ENCODE measurements at places on chromosomes 3 and 15.
A peak's percentile ranks its signal among the peaks of the same experiment; 100 is the strongest.

- no peak for DNase-seq
Measured at GRCh38 chr3:184937611-184938010, 125.6 kb downstream of the VPS8 start.

DNA sequence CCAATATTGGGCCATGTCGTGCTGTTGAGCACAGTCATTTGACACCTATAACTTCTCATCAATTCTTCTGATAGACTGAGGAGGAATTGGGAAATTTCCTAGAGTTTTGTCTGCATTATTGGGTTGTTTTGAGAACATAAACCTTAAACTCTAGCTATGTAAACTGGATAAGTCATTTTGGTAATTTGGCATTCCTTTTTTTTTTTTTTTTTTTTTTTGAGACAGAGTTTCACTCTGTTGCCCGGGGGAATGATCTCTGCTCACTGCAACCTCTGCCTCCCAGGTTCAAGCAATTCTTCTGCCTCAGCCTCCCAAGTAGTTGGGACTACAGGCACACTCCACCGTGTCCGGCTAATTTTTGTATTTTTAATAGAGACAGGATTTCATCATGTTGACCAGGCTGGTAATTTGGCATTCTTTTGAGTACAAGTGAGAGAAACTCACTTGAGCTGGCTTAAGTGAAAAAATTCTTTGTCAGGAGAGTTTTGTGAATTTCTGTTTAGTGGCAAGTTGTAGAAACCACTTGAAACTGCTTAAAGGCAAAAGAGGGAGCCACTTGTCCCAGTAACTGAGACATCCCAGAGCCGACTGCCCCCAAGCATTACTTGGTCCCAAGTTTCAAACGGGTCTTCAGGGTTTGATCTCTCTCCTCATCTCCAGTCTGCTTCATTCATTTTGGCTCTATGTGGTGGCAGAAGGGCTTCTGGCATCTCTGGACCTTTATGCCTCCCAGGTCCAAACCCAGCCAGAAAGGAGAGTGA, 34.9 kb downstream of the FLNB start:
- no peak for DNase-seq

GRCh38 chr3:110575702-110576101, 495.9 kb upstream of the NECTIN3 start:
- DNase-seq = no peak

- DNase-seq = no peak
Measured at GRCh38 chr15:61916104-61916503, 144.1 kb downstream of the VPS13C start.

DNA sequence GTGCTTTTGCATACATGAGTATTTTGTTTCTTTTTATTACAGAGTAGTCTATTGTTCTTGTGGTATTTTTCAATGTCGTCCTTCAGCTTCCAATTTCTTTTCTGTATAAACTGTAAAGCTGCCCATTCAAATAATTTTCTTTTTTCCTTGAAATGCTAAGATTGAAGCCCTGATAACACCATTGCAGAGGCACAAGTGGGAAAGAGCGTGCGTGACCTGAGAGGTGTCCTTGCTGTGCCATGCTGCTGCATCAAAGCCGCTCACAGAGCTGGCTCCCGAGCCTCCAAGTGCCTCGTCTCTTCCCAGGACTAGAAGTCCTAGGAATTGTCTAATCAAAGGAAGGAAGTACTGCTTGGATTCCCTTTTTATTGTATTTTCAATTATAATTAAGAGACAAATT, 101.9 kb upstream of the PFN2 start:
- no peak for DNase-seq

DNA sequence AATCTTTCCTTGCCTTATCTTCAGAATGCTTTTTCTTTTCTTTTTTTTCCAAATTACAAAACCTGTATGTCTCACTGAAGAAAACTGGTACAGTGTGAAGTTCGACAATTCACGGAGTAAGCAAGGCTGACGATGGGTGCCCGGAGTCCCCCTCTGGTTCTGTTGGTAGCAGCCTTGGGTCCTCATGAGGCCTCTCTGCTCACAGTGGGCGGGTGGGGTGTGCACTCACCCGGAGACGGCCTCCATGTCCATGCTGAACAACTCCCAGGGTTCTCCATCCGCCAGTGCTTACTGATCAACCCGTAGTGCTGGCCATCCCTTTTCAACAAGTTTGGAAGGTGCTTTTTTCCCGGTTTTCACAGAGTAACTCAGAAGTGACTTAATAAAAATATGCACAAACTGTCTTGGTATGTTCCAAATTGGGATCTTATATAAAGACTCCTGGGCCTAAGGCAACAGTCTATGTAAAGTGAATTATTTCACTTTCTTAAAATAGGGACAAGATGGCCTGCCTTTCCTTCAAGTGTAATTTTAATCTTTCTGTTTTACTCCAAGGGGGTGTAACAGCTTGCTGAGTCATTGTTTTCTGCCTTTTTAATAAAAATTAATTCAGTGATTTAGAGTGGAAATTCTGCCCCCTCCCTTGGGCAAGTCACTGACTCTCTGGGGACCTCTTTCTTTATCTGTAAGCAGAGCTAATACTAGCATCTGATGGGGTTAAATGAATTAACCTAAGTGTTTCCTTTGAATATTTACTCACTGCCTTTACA, 23.7 kb downstream of the LRRK1 start:
- DNase-seq = no peak

DNA sequence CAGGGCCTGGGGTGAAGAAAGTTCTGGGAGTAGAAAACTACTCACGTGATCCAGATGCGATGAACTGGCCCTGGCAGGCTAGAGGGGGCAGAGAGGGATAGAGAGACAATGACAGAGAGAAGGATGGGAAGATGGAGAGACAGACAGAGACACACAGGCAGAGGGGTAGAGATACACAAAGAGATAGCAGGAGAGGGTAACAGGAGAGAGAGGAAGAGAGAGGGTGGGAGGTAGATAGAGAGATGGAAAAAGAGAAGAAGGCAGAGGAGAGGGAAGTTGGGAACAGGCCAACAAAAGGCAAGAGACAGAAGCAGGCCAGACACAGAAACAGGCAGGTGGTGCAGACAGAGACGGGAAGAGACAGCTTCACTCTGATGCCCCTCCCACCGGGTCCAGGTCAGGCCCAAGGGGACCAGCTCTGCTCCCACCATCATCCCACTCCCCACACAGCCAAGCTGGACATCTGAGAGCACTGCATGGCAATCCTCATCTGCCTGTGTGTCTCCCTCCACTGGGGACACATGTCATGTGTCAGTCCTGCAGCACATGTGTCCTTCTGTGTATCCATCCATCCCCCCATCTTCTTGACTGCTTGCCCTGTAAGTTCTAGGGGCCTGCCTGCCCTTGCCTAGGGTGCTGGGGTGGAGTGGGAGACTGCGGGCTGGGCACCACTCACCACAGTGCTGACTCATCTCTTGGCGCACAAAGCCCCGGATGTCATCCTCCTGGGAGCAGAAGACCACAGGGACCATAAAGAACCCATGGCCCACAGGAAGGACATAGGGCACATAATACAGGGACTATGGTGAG, 2.2 kb upstream of the UCN2 start:
- DNase-seq = no peak

DNA sequence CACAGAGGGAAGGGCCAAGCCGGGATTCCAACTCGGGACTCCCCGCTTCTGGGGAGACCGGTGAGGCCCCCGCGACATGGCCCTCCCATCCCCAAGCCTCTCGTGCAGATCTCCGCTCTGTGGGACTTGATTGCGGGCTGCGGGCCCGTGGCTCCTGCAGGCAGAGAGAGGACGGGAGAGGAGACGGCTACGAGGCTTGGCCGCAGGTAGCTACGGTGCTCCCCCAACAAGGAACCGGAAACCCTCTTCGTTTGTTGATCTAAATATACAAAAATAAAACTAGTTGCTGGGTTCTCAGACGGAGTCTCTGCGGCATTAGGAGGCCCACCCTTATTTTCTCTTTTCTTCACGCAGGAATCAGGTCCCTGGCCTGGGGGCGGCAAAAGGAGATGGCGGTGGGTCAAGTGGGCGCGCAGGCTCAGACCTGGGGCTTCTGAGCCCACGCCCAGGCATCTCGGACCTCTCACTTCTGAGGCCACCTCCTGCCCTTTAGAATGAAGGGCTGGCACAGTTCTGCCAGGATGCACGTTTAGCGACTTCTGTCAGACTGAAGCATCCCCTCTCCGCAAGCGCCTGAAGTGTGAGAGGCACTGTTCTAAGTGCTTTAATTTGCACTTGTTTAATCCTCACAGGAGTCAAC, 10.9 kb downstream of the GNB5 start:
- DNase-seq = peak; percentile 75

- DNase-seq = no peak
Measured at GRCh38 chr15:73797366-73798158, 44.4 kb upstream of the INSYN1 start.

GRCh38 chr15:48433226-48433886, 102.1 kb downstream of the DUT start:
- DNase-seq = no peak

GRCh38 chr3:65619451-65619881, 419.3 kb downstream of the MAGI1 start:
- DNase-seq = no peak

DNA sequence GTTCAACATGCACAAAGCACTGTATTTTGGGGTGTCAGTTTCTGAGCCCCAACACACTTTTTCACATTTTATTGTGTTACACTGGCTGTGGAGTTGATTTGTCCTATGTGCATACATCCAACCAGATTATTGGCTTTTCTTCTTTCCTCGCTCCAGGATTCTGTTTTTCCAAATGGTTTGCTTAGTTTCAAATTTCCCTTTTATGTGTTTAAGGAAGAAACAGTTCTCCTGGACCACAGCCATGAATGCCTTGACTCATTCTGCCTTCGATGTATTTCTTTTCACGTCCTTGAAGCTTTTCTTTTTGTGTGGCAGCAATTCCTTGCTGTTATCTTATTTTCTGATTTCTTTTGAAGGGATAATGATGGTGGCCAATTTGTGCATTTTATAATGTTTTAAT, 53.8 kb downstream of the CACNA2D3 start:
- no peak for DNase-seq

- DNase-seq = peak; percentile 3
Measured at GRCh38 chr15:23648920-23649515, 1.4 kb upstream of the MAGEL2 start.

DNA sequence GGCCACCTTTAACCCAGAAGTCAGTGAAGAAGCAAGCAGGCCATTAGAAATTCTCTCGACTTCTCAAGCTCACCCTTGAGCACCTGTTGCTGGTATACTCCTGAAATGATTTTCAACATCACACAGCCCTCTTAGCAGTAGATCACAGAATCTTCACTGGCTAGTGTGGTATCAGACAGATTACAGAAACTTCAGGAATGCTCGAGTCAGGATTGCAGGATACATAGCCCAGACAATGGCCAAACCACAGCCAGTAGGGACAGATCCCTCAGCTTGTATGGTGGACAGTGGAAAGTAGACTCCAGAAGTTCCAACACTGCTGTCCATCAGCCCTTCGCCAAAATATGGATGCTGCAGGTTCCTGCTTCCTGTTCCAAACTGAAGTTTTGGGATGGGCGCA, 4.5 kb upstream of the KLHL40 start:
- DNase-seq = no peak

GRCh38 chr3:106208967-106209366, 340.2 kb upstream of the CBLB start:
- DNase-seq = peak; percentile 28

GRCh38 chr3:180680097-180680430, 775 bp upstream of the CCDC39 start:
- DNase-seq = peak; percentile 29

DNA sequence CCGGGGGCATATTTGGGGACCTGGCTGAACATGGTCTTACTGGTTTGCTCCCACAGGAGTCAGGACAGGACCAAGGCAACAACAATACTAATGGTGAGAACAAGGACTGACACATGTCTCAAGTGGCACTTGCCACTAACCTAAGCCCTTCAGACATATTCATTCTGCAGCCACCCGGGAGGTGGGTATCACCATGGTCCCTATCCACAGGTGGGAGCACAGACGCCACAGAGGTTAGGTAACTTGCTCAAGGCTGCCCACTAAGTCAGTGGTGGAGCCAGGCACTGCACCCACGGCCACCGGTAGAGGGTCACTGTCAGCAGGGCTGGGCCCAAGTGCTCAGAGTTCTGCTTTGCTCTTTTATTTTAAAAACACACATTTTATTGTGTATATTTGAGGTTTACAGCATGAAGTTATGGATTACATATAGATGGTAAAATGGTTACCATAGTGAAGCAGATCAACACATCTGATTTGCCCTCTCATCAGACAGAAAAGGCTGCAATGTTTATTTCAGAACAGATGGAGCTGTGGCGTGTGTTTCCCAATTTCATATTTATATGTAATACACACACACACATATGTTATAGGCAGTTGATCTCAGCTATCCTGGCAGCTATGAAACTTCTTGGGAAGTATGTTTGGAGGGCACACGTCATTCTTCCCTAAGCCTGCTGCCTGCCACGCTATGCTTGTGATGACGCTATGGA, 30.0 kb upstream of the SLC41A3 start:
- DNase-seq = no peak

- DNase-seq = no peak
Measured at GRCh38 chr3:169342652-169343505, 320.6 kb downstream of the MECOM start.

- DNase-seq = no peak
Measured at GRCh38 chr15:35271371-35272043, 186.4 kb upstream of the NANOGP8 start.

DNA sequence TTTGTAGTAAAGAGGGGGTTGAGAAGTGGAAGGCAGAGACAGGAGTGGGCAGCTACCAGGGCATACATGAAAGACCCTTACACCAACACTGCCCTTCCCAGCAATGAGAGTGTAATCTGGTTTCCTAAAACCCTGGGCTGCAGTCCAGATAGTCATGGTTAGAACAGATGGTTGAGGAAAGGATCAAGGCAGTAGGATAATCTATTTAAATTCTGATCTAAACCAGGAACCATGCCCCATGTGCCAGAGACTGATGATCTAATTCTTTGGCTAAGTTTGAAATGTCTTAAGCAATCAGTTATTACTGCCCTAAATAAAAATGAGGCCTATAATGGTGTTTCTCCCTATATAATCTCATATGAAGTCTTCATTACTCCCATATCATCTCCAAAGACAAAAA, 59.6 kb downstream of the PRTG start:
- DNase-seq = no peak

DNA sequence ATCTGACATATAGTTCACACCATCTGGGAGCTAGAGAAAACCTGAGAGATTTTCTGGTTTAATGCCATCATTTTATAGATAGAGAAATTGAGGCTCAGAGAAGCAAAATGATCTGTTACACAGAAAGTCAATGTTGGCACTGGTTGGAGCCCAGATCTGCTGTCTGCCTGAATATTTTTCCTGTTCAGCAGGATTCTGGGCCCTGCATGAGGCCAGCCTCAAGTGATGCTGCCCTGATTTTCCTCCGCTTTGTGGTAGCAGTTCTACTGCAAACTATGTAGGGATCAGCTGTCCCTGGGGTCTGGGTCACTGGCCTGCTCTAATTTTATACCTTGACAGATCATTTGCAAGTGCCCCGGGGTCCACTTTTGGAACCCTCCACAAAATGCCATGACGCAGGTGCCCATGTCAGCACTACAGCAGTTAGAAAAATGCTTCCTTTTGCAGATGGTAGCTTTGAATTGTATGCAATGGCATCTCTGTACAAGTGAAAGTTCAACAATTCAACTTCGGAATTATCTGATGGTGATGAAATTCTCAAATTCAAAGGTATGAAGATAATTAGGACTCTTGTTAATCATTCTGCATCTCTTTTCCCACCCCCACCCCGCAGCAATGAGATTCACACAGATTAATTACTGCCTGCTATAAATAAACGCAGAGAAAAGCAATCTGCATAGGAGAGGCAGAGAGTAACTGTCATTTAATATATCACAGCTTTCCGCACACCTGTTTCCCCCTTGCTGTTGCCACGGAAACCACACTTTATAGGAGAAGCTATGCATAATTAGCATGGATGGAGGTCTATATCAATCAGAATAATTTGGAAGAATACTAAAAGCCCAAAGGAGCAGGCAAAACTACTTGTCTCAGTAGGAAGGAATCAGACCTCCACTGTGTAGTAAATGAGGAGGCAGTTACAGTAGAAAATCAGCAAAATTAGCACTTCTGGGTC, 222.6 kb downstream of the PDCD6IP start:
- no peak for DNase-seq
